ENCODE measurements at places on chromosomes 11 and 22.

DNA sequence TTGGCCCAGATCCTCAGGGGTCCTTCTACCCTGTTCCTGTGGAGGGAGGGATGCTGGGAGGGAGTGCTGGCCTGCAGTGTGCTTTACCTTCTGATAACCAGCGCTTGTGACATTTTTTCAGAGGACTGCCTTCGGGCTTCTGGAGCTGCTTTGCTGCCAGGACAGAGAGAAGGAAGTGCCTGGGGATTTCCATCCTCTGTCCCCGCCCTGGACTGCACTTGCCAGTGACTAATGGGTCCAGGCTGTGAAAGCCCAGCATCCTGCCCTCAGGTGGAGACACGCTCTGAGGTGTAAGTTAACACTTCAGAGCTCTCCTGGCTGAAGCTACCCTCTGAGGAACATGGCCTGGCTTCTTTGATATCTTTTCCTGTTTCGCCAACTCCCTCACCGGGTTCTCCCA, 158.7 kb upstream of the SYT13 start:
- no peak for DNase-seq

DNA sequence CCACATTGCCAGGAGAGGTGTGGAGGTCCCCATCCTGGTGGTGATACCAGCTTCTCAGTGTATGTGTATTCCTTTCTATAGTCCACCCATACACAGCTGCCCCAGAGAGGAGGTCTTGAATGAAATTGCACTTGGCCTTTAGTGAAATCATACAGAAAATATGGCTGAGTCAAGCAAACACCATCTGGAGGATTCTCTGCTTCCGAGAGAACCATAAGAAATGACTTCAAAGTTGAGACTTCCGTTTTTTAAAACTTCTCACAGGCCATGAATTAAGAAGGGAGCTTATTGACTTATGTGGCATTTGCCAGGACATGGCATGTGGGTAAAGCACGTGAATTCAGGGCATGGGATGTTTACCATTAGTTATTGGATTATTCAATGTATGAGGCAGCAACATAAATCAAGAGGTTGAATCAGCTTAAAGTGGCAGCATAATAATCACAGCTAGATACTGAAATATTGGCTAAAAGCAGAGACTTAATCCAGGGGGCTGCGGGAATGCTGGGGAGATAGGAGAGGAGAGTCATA, 119.1 kb upstream of the MTNR1B start:
- DNase-seq, result no peak

- DNase-seq, result no peak
Observed at GRCh38 chr22:36818010-36818642, 1.3 kb upstream of the PVALB start.

- no peak for DNase-seq
Observed at GRCh38 chr11:94450048-94450447, 43.6 kb downstream of the MRE11 start.

GRCh38 chr11:65952052-65952521, 6.8 kb downstream of the TSGA10IP start:
- DNase-seq, result no peak

DNA sequence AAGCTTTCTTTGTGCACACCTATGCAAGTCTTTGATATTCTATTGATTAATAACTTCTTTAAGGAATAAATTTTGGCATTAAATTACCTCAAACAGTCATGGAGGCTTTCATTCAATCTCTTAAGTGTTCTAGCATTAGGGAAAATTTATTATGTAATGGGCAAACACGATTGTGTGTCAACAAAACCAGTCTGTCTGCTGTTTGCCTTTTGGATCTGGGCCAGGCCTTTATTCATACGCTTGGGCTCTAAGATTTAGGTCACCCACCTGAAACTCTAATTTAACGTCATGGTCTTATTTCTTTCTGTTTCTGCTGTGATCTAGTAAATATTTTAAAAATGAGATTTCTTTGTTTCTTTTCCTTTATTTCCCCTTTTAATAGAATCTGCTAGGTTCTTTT, 1270.6 kb downstream of the LRRC4C start:
- DNase-seq, result no peak

DNA sequence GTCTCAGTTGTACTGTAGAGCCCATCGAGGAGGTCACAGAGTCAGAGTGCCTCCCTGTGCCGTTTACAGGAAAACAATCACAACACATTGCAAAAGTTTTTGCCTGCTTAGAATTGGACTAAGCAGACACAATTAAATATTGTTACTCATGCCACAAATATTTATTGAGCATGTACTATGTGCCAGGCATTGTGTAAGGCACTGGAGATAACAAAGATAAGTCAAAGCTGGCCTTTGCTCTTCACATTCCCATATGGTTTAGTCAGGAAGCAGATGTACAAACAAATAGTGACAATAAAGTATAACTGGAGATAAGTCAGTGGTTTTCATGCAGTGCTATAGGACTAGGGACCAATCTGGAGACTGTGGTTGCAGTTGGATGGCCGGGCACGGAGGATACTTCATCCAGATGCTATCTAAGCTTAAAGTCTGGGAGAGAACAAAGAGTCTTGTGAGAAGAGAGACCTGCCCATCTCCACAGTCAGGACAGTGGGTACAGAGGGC, 550.7 kb downstream of the INSC start:
- DNase-seq, result no peak

- no peak for DNase-seq
Observed at GRCh38 chr11:59616396-59616982, 915 bp upstream of the OSBP start.

DNA sequence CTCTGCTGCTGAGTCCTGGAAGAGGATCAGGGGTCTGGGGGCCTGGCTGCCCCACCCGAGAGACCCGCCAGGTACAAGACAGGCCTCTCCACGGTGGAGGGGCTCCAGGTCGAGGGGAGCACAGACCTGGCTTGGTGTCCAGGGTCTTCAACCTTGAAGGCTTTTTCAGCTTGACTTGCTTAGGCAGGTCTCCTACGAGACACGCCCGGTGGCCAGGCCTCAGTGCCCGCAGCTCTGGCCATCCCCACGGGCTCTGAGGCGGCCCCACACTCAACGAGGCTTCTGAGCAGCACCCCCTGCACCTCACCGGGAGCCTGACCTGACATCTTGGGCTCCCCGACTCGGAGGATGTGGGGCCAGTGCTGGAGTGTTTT, 6.6 kb upstream of the PLXNB2 start:
- DNase-seq, result no peak

GRCh38 chr11:45881708-45882368, 3.6 kb upstream of the MAPK8IP1 start:
- DNase-seq, result no peak

GRCh38 chr22:44020981-44021380, 3.1 kb upstream of the PARVB start:
- no peak for DNase-seq

GRCh38 chr11:35990170-35990569, 46.3 kb downstream of the LDLRAD3 start:
- no peak for DNase-seq

Measured in CD8-positive, alpha-beta memory T cell (primary cell).